ENCODE measurements at places on chromosomes 2 and 18.

DNA sequence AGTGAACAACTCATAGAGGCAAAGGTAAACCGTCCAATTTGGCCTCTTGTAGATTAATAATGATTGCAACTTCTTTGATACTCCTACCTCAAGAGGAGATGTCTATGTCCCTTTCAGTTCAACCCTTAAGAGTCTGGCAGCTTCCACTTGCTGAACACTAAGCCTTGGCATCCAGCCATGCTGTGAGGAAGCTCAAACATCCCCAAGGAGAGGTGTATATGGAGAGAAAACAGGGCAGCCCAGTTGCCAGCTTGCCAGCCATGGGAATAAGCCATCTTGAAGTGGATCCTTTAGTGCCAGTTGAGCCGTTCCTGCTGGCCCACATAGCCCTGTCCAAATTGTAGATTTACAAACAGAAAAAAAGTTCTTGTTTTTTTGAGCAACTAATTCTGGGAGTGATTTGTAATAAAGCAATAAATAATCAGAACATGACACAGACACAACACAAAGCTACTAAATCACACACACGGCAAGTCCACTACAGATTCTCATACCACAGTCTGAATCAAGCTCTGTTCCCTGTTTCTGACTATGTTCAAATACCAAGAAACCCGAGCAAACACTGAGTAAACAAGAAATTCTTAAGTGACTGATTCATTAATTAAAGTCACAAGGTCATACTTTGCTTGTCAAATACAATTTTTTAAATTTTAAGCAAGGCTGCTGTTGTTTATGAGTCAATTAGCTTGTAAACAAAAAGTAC, 96.1 kb downstream of the PID1 start:
- no peak for DNase-seq

GRCh38 chr18:2903006-2903405, 56.2 kb downstream of the EMILIN2 start:
- DNase-seq, result peak; percentile 45

DNA sequence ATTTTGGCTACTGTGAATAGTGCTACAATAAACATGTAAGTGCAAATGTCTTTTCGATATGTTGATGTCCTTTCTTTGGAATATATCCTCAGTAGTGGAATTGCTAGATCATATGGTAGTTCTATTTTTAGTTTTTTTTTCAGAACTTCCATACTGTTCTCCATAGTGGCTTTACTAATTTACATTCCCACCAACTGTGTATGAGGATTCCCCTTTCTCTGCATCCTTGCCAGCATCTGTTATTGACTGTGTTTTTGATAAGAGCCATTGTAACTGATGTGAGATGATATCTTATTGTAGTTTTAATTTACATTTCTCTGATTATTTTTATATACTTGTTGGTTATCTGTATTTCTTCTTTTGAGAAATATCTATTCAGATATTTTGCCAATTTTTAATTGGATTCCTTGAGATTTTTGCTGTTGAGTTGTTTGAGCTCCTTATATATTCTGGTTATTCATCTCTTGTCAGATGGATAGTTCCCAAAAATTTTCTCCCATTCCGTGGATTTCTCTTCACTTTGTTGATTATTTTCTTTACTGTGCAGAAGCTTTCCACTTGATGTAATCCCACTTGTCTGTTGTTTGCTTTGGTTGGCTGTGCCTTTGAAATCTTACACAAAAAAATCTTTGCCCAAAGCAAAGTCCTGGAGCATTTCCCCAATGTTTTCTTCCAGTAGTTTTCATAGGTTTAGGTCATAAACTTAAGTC, 532.3 kb downstream of the PID1 start:
- DNase-seq, result no peak

DNA sequence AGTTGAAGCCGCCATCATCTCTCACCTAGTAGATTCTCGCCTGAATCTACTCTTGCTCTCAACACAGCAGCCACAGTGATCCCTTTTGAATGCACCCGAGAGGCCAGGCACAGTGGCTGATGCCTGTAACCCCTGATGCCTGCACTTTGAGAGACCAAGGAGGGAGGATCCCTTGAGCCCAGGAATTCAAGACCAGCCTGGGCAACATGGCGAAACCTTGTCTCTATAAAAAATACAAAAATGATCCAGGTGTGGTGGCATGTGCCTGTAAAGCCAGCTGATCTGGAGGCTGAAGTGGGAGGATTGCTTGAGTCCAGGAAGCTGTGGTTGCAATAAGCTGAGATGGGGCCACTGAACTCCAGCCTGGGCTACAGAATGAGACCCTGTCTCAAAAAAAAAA, 60.3 kb upstream of the EML4 start:
- DNase-seq, result no peak

- DNase-seq, result no peak
These were observed 329.0 kb downstream of the PTPRM start for GRCh38 chr18:7896161-7896560.

DNA sequence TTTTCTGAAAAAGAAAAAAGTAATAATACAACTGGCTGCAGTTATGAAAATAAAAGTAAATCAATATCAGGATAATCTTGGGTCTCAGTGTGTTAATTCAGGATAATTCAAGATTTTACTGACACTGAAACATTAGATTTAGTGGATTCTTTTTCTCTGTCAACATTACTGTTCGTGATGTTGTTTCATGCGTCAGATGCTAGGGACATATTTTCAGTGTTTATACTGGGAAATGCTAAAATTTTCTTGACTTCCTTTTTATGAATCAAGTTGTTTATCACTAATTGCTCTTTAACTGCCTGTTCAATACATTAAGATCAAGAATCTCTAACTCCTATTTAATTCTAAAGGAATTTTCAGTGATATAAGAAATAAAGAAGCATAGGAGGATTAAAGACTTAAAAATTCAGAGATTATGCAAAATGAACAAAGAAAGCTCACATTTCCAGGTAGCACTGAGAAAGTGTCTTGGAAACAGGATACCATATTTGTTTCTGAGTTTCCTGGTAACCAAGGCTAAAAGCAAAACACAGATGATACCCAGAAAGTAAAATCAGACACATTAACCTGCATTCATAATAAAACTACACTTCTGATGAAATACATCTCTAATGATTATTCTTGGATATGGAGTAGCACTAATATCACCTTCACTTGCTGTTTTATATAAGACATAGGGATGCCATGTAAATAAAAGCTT, 174.0 kb downstream of the ARL4C start:
- no peak for DNase-seq

DNA sequence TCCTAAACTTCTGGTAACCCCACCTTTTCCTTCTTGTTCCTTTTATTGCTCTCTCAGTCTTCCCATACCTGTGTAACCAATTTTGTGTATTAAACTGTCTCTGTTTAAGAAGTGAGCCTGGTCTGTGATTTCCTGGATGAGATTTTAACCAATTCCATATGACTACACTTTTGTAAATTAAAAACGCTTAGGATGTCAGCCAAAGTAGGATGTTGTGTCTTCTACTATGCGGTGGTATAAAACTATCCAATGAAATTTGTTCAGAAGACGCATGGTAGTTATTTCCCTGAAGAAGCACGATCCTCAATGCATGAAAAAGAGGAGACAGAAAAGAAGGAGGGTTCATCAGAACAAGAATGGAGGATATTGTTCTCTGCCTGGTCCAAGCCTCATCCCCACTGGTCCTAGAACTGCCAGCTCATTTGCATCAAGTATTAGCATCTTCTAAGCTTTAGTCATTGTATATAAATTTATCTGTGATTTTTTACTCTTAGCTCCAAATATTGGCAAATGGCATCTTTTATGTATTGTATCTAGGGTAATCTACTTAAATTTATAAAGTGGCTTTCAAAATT, 127.4 kb downstream of the TGIF1 start:
- DNase-seq, result no peak

GRCh38 chr2:159963700-159964099, 98.7 kb downstream of the PLA2R1 start:
- no peak for DNase-seq
